ENCODE measurements at places on chromosomes 2 and 18. TPM values are rescaled to one million over a fixed set of nuclear protein-coding genes. Genes with fewer than 3 reads are reported as not detected.

- DNase-seq = no peak
Measured at GRCh38 chr2:190190507-190191162, 128.1 kb upstream of the MSTN start.

DNA sequence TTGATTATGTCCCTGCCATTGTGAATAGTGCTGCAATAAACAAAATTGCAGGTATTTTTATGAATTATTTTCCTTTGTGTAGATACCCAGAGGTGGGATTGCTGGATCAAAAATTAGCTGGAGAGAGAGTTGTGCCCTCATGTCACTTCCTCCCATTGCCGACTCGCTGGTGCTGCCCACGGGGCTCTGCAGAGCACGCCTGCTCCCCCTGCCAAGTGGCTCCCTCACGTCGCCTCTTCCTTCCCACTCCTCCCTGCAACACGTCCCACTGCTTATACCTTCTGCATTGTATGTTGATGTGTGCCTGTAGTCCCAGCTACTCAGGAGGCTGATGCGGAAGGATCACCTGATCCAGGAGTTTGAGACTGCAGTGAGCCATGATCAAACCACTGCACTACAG, 28.1 kb downstream of the PRELID3A start:
- DNase-seq = no peak

The PID1 gene
- 6.1 TPM for total RNA-seq

The UGT1A3 gene
- total RNA-seq = not detected

The MYO3B gene
- not detected for total RNA-seq
